ENCODE measurements at places on chromosomes 12 and 14.

DNA sequence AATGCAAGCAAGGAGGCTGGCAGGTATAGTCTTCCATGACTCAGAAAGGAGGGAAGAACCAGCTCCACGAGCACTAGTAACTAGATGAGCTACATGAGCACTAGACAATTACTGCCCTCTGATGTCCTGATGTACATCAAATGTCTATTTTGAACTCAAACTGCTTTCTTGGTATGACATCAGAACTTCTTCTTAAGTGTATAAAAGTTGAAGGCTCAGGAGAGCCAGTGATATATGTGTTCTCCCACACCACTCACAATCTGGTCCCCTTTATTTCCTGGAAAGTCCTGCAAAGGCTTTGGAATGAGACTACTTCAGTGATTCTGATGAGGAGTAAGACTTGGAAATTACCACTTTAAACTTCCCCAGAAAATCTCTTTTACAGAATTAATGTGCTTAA lies 18.5 kb upstream of the DHRS7 start:
- DNase-seq: no peak

- no peak for DNase-seq
Observed at GRCh38 chr14:90255871-90256270, 482 bp upstream of the PSMC1 start.

- peak; percentile 41 for DNase-seq
Observed at GRCh38 chr14:105119408-105120025, 49.1 kb downstream of the JAG2 start.

- no peak for DNase-seq
Observed at GRCh38 chr12:56029166-56029519, 8.3 kb downstream of the IKZF4 start.

GRCh38 chr12:127191129-127191528 lies 1075.8 kb upstream of the TMEM132C start:
- no peak for DNase-seq

GRCh38 chr14:46058964-46059563 lies 592.5 kb downstream of the RPL10L start:
- no peak for DNase-seq

DNA sequence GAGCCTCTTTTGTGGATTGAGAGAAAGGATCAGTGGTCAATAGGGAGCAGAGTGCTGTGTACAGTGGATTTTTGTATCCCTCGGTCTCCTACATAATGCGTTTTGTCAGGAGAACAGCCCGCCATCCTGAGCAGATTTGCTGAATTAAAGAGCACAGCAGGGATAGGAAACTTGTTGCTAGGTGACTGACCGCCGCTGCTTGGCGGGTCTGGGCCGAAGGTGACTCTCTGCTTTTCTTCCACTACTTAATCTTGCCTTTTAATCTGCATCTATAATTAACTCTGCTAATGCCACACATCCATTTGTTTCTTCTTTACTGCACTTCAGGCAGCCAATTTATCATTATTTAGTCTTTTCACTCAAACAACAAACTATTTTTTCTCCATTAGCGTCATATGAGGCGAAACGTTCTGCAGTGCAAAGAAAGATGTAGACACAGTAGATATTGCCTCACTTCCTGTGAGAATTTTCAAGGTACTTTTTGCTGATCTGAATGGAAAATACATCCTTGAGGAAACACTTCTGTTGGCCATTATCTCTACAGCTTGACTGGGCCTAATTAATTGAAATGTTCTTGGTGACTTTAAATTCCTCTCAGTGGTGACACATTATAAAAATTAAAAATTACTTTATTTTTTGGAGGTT lies 108.0 kb downstream of the PPM1A start:
- DNase-seq: no peak

DNA sequence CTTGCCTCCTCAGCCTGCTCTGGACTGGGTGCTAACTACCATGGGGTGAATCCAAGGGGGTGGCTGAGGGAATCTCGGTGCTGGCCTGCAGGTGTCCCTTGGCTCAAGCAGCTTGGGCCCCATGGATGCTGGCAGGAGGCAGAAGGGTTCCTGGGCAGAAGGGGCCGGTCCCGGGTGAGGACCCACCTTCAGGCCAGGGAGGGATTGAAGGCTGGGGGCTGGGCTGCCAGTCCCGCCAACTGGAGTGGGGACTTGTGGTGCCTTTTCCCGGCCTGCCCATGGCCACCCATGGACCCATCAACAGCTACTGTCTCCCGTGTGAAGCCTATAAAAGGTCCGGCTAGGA lies 550.1 kb downstream of the SLC6A15 start:
- no peak for DNase-seq

- no peak for DNase-seq
Observed at GRCh38 chr12:1583421-1584078, 10.8 kb downstream of the FBXL14 start.

DNA sequence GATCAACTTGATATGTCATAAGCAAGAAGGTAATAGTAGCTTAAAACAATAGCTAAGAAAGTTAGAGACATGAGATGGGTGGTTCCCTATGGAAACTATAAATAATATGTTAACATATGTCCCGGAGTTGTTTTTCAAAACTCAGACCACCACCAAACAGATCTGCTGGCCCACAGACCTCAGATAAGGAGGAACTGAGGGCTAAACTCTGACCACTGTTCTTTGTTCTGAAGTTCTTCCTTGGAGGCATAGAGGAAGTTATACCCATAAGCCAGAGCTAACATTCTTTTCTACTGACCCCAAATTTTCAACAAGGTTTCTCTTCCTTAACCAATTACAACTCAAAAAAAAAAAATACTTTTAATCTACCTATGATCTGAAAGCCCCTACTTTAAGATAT lies 156.1 kb upstream of the FSCB start:
- DNase-seq: no peak

DNA sequence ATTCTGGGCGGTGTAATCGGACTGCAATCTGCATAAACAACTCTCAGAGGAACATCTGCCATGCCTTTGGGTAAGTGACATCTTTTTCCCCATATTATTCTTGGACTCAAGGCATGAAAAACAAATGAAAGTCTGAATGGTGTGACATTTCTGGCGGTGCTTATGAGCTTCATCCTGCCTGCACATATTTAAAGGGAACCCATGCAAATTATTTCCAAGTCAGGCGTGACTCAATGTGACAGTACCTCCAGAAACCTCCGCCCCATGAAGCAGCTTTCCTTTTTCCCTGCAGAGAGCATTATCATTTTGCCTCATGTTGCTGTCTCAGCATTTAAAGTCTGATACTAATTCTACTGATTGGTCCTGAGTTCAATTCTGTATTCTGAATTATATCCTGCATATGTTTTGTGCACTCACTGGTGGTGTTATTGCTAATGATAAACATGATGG lies 585.4 kb downstream of the SNAPC1 start:
- no peak for DNase-seq

DNA sequence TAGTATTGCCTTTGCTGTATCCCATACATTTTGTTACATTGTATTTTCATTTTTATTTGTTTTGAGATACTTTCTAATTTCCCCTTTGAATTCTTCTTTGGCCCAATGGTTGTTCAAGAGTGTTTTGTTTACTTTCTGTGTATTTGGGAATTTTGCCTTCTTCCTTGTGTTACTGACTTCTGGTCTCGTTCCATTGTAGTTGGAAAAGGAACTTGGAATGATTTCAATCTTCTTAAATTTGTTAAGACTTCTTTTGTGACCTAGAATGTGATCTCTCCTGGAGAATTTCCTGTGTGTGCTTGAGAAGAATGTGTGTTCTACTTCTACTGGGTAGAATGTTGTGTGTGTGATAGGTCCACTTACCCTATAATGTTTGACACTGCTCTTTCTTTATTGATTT lies 304.4 kb upstream of the RTL1 start:
- DNase-seq: no peak

DNA sequence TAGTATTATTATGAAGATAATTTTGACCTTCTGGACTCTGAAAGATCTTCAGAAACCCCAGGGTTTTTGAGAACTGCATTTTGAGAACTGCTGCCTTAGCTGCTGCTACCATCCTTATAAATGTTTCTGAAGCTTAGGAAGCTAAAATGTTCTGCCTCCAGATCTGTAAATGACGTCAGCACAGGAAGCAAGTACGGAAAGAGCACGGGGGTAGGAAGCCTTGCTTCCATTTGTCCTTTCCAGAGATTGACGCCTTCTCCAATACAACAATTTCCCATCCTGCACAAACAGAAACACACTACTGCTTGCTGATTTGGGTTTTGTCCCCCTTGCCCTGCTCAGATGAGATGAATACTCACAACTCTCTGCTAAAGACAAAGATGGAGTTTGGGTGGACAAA lies 17.9 kb downstream of the RAD52 start:
- DNase-seq: no peak

DNA sequence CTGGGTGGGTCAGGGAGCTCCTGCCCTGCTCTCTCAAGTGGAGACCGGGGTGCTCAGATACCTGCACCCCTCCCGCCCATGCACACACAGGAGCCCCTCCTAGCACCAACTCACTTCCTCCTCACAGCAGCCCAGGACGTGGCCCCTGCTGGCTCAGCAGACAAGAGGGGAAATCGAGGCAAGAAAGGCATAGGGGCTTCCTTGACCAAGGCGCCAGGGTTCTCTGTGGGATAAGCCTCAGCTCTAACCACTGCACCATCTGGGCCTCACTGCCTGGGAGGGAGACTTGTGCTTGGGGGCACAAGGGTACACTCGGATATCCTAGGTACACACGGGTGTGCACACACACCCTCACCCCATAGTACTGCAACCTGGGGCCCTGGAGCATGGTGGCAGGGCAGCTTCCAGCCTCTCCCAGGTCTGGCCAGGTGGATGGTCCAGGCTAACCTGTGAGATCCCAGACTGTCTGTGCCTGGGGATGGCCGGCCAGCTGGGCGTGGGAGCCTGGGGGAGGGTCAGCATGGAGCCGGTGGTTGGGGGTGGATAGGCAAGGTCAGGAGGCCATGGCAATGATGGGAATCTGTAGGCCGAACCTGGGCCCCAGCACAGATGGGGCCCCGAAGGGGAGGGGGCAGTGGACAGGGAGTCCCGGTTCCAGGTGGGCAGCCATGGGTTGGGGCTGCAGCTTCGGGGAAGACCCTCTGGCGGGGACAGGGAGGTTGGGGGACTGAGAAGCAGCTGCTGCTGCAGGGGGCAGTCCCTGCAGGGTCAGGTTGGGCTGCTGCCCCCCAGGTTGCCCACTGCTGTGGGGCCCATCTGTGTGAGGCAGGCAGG lies 312.4 kb downstream of the TMEM121 start:
- peak; percentile 53 for DNase-seq

DNA sequence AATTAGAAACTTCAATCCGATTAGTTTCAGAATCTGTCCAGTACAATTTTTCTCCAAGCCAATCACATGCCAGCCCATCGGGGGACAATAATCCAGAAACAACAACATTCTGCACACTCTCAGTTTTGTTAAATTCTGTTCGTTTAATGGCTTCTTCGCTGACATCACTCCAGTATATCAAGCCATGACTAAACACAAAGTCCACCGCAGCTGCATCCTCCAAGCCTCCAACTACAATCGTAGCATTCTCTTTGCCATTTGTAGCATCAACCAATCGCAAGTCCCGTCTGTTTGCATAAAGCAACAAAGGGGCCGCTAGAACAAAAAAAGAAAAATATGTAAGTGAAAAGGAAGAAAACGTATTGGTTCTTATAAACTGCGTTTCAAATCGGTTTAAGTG lies 22.5 kb downstream of the LRP6 start:
- DNase-seq: no peak

DNA sequence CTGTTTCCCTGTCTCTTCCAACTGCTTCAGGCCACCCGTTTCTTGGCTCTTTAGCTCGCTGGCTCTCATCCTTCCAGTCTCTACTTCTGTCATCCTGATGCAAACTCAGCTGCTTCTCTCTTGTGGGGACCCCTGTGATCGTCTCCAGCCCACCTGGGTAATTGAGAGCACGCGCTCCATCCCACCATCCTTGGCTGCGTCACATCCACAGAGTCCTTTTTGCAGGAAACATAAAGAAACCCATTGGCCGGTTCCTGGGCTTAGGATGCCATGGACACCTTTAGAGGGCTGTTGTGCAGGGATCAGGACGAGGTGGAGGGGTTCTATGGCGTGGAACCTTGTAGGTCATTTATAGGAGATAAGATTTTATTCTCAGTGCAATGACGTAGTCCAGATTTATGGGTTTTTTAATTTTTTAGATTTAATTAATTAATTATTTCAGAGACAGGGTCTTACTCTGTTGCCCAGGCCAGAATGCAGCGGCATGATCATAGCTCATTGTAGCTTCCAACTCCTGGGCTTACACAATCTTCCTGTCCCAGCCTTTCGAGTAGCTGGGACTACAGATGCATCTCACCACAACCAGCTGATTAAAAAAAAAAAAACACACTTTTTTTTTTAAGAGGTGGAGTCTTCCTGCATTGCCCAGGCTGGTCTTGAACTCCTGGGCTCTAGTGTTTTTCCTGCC lies 82.6 kb downstream of the CCDC92 start:
- no peak for DNase-seq

DNA sequence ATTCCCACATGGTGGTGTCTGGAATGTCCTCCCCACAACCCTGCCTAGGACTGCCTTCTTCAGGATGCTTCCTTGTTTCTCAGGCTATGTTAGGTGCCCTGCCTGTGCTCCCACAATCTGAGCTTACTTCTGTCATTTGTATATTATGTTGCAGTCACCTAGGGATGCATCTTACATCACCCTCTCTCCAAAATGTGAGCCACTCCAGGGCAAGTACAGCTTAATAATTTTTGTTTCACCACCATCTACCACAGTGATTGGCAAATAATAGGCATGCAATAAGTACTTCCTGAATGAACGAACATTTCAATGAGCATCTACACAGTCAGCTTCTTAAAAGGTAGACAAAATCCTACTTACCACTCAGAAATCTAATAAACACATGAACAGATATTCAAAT lies 37.6 kb downstream of the ZFYVE26 start:
- DNase-seq: no peak

DNA sequence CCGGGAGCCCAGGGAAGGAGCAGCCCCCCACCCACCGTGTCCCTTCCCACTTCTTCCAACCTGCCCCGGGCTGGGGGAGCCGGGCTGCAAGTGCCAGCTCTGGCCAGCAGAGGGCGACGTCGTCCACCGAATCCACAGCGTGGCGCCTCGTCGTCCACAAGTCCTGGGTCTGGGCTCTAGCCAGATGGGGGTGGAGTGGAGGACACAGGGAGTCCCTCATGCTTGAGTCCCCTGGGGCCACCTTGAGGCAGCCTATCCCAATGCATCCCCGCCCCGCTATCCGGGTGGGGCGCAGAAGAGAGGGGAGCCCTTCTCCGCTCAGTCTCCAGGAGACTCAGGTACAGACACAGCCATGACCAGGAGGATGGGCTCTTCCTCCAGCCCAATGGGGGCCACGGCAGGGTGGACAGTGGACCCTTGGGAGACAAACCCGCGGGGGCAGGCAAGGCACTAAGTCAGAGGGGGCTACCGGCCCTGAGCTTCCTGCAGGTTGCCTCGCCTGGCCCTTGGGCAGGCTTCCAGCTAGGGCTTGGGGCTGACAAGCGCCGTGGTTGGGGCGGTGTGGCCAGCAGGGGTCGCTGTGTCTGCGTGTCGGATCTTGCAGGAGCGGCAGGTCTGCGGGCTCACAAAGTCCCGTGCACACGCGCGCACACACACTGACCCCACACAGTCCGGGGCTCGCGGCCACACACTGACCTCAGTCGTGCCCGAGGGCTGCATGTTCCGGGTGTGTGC lies 5.5 kb downstream of the AQP5 start:
- DNase-seq: peak; percentile 85

- no peak for DNase-seq
Observed at GRCh38 chr14:70425354-70425753, 8.5 kb upstream of the SYNJ2BP start.
